ENCODE measurements at places on chromosomes 4 and X.

DNA sequence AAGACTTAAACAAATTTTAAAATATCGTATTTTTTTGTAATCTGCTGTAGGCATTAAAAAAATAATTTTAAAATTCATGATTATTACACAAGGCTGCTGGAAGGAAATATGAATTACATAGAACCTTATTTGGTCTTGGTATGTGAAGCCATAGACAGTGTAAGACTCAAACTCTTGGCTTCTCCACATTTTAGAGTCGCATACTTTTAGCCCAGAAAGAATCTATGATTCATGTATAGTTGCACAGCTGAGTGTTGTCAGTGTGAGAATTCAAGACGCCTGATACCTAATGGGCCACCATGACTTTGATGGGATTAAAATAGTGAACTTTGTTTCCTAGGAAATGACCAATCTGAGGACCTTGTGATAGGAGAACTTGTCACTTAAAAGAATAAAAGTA, 1.4 kb downstream of the INTU start:
- no peak for DNase-seq

DNA sequence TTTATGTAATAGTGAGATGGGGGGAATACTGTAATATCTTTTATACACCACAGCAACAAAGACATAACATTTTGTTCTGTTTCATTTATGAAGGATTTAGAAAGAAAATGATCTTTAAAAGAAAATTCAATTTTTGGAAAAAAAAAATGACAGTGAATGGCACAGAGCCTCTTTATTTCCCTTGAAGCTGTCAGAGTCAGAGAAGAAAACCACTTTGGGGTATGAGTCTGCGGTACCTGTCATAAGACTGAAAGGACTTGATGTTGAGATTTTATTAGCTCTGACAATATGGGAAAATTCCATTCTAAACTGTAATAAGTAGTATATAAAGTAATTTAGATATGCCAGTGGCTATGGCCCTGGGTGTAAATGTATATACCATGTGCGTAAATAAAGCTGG, 134.8 kb downstream of the GALNTL6 start:
- DNase-seq, result no peak

DNA sequence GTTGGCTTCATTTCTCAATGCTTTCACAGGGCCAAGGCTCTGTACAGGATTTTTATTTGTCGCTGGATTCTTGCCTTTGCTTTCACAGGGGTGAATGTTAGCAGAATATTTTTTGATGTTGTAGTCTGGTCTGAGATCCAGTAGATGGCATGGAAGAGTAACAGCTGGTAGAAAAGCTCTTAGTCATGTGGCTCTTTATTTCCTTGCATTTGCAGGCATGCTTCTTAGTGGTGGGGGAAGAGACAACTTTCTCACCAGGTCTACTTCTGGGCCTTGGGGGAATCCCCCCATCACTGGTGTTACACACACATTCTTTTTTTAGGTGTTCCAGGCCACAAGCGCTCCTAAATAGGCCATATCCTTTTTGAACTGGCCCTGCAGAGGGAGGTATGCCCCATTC, 58.2 kb upstream of the DKK2 start:
- no peak for DNase-seq

GRCh38 chr4:160319868-160320260, 1217.0 kb downstream of the RAPGEF2 start:
- no peak for DNase-seq

GRCh38 chrX:153588021-153588781, 10.7 kb downstream of the CCNQ start:
- no peak for DNase-seq

Measured in stimulated activated CD4-positive, alpha-beta T cell treated with anti-CD3 and anti-CD28 coated beads, Interleukin-15, amount 100 ng/mL, for 48 hours (primary cell).